ENCODE measurements at places on chromosomes 7 and 10.

DNA sequence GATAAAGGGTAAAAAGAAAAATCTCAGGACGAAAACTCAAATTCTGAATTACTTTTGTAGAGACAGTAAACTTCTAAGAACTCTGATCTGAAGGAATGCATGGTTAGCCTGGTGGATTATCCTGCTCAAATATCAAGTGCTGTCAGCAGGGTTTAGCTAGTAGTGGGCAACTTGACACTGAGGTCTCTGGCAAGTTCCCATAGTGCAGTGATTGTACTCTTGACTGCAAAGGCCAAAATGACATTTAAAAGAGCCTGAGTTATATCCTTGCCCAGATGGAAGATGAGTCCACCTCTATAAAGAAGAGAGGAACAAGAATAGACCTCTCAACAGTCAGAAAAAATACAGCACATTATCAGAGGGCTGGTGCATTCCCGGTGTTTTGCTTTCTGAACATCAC is 304.5 kb upstream of the IMMP2L start:
- DNase-seq, result no peak

DNA sequence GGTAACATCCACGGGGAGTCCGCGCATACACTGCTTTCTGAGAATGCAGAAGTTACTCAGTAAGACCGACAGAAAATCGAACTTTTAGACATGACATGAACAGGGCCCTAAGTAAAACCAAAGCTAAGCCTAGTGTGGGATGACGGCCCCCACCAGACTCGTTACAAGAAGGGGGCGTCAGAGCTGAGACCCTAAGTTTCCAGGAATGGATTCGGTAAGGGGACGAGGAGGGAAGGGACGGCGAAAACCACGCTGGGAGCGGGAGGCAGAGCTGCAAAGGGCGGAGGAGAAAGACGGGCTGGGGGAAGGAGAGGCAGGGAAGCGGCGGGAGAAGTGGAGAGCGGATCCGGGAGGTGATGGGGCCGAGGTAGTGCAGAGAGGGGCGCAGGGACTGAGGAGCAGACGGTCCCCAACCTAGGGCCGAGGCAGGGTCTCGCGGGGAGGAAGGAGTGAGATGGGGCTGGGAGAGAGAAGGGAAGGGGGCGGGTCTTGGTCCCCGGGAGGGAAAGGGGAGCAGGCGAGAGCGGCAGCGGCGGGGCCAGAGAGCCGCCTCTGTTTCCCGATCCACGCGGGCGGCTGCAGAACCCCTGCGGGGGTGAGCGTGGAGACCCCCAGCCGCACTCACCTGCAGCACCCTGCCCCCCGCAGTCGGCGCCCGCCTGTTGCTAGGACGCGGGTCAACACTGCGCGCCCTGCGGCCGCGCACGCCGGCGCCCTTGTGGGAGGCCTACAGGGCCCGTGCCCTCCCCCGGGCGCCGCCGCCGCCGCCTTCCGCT is 513 bp downstream of the ODAD2 start:
- no peak for DNase-seq

- DNase-seq, result no peak
These were observed 67.1 kb upstream of the PIK3CG start for GRCh38 chr7:106797937-106798336.

GRCh38 chr10:59869594-59869940 is 36.8 kb downstream of the CCDC6 start:
- no peak for DNase-seq

- no peak for DNase-seq
These were observed 618.6 kb downstream of the ZWINT start for GRCh38 chr10:55742487-55742886.

DNA sequence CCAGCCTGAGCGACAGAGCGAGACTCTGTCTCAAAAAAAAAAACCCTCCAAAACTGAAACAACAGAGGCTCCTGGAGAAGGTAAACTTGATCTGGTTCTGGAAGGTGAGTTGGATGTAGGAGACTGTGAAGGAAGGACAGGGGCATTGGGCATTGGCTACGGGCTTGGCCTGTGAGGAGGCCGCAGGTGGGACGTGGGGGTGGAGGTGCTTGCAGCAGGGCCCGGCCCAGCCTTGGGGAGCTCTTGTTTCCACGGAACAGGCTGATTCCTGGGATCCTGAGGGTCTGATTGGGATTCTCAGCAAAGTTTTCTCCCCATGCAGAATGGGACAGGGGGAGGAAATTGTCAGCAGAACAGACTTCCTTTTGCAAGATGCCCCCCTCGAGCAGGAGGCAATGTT is 30.6 kb downstream of the IL15RA start:
- no peak for DNase-seq

GRCh38 chr10:71085689-71086438 is 126.5 kb upstream of the UNC5B start:
- DNase-seq, result no peak

DNA sequence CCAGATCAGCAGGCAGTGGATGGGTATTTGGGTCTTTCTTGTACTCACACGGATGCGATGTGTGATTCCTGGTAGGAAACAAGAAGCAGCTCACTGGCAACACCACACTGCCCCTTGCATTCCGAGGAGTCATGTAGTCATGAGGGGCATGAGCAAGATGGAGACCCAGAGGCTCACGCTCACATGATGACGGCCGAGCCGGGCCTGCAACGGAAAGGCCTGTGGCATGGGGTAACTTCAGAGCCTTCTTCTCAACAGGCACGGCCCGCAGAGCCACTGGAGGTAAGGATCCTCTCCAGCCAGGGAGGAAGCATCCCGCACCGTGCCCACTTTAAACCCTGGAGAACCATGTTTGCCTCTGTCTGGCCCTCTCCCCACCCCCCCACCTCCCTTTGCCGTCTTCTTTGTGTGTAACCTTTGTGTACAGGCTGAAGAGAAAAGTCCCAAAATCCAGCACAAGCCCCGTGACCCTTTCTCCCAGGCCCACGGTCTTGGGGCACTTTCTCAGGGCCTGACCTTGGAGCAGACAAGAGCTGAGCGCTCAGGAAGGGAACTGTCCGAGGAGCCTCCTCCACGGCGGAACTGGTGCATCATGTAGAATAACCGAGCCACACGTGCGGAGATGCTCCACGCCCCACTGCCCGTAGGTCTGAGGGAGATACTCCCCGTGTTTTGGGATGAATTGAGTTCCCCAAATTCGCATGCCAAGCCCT is 516.4 kb downstream of the DNAJB6 start:
- no peak for DNase-seq

- no peak for DNase-seq
These were observed 9.2 kb upstream of the HNRNPF start for GRCh38 chr10:43417950-43418768.

DNA sequence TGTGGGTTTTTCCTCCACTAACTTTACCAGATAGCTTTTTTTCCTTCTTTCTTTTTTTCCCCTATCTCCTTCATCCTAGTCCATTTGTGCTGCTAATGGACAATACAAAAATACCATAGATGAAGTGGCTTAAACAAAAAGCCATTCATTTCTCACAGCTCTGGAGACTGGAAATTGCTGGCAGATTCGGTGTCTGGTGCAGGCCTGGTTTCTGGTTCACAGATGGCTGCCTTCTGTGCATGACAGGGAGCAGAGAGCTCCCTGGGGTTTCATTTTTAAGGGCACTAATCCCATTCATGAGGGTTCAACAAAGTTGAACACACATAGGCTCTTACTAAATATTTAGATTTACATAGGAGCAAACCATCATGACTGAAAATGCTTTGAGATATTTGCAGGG is 467.4 kb downstream of the TYW1 start:
- no peak for DNase-seq

DNA sequence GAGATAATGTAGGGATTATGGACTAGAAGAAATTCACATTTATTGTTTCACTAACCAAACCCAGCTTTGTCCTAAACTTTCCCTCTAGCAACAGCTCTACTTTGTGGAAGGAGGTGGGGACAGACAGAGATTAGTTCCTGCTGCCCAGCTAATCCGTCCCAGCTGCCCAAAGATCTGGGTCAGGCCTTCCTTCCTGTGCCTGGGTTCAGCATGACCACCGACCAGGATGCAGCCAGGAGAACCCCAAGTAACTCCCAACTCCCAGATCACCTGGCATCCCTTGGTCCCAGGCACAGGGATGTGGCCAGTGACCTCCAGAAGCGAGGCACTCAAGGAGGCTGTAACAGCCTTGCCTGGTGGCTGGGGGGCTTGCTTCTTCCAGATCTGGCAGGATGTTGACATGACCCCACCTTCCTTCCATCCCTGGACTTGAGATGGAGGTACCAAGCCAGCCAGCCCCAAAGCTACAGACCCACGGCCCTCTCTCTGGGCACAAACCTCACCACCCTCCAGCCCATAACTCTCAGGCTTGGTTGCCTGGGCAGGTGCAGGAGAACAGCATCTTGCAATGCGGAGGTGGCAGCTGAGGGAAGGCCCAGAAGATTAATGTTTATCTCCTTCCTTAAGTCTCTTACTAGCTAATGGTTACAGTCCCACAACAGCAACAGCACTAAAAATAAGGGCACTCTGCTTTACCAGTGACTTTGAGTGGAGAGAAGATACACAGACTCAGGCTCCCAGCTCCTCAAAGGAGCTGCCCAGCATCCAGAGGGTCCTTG is 11.1 kb downstream of the CAMK2G start:
- DNase-seq, result no peak

GRCh38 chr10:1308962-1309616 is 252.9 kb downstream of the WDR37 start:
- no peak for DNase-seq

DNA sequence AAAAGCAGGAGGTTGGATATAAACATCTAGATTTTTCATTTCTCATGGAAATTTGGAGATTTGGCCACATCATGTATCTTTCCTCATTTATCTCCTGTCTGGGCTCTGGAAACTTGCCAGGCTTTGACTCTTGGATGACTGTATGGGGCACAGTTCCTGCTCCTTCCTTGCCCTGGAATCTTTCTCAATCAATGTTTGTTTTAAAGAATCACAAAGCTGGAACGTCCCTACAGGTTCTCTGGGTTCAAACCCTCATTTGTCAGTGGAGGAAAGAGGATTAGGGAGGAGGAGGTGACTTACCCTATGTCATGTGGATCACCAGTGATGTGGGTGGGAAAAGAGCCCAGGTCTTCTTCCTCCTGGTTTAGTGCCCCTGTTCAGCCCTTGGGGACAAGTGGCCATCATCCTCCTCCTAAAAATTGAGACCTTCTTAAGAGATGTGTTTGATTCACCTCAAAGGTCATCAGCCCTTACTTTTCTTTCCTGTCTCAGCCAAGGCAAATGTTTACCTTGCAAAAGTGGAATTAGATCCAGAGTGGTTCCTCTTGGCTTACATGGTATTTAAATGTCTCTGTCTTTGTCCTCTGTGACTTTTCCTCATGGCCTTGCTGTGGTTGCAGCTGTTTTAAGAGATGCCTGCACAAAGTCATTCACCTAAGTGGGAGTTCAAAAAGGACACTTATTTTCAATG is 38.8 kb upstream of the PDZD8 start:
- DNase-seq, result peak; percentile 54

DNA sequence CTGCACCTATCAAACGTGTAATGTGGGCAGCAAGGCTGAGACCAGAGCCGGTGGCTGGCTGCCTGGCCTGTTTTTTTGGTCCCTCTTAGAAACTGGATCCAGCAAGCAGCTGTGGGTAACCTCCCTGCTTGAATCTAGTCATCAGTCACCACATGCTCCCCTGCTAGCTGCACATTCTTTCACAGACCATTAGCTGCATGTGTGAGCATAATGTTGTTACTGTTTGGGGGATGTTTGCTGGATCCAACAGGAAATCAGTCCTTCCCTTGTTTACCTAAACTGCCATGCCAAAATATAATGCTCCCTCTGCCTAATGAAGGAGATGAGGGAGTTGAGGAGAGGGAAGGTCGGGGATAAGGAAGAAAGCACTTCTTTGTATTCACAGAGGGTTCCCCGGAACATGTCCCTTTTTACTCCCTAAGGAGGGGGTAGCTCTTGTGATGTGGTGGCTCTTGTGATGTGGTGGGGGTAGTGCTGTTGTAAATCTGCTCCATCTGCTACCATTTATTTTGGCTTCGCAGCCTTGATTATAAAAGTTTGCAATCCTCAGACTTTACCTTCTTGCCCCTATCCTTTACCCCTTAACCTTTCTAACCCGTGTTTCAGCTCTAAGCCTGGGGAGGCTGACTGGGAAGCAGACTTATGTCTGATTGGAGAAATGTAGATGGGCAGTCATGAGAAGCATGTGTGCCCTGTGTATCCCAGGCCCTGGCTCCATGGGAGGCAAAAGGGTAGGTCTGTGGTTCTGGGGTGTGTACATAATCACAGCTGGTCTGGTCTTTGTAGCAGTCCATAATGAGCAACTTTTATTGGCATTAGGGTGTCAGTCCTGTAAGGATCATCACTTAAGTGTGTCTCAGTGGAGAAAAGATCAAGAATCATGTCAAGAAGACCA is 20.8 kb downstream of the LOXL4 start:
- DNase-seq, result peak; percentile 7

DNA sequence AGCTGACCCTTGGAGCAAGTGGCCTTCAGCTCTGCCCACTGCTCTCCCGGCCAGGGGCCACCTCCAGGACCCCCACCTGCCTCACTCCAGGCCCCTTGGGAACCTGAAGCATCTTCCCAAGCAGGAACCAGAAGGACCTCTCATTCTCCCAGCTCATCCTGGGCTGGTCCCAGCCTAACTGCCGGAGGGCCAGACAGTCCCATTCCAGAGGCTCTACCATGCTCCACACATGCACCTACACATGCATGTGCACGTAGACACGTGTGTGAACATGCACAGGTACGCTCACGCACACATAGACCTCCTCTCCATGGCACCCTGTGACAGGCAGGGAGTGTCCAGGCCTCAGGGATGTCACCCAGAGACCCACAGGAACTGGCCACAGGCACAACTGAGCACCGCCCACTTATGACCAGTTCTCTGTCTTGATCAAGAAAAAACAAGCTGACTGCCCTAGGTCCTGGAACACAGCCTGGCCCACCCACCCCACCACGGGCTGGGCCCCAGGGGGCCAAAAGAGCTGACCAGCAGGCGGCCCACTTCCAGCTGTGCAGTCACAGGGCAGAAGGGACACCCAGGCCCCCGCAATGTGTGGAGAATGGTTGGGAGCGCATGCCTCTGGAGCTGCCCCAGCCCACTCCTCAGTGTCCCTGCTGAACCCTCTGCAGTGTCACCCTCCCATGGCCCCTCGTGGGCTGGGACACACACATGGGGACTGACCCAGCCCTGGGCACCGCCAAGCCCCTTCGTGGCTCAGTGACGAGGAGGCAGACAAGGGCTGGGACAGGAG is 43.4 kb downstream of the CAMK2B start:
- no peak for DNase-seq

- no peak for DNase-seq
These were observed 3.1 kb downstream of the PAX2 start for GRCh38 chr10:100748231-100749058.

GRCh38 chr7:129308047-129308446 is 83.2 kb downstream of the AHCYL2 start:
- DNase-seq, result no peak

DNA sequence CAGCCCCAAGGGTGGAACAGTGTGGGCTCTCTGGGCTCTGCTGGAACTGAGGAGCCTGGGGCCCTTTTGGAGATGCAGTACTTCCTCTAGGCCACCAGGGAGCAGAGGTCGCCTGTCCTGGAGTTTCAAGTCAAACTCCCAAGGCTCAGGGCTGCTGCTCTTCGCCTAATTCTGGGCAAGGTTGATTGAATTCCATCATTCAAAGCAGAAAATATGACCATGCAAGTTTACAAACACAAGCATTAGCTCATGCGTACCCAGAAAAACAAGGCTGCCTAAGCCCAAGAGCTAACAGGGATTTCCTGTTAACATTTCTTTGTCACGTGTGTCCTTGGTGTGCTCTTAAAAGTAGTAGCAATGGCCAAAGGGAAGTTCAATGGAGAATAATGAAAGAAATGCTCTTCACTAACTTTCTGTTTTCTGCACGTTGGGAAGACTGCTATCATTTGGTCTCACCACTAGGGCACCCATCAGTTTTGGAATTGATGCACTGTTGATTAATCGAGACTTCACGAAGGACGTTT is 20.1 kb downstream of the LDB3 start:
- peak; percentile 65 for DNase-seq

GRCh38 chr7:135991322-135991721 is 14.2 kb upstream of the MTPN start:
- DNase-seq, result no peak

Measured in HCEC 1CT (cell line).